ENCODE measurements at places on chromosomes 16 and 17.
A peak's percentile ranks its signal among the peaks of the same experiment; 100 is the strongest.

DNA sequence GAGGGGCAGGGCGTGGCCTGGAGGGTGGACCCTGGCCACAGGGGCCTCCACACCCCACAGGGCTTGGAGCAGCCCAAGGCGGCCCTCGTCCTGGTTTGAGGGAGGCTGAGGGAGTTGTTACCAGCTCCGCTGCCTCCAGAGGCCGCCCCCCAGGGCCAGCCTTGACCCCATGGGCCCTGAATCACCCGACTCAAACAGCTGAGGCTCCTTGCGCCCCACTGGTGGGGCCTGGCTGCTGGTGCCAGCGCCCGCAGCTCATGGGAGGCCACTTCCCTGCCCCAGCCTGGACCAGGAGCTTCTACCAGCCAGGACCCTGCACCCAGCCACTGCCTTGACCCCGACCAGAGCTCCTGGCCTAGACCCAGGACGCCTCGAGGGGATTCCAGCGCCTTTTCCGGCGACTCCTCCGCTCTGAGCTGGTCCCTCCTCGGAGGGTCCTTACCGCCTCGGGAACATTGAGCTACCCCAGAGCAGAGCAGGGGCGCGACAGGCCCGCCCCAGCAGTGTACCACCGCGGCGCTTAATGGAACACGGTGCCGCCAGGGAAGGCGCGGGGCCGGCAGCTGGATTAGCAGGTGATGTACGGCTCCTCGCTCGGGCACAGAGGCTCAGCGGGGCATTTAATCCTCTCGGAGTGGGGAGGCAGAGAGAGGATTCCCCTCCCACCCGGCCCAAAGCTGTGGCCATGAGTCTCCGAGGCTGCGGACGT lies 37.2 kb downstream of the GSE1 start:
- DNase-seq = no peak

DNA sequence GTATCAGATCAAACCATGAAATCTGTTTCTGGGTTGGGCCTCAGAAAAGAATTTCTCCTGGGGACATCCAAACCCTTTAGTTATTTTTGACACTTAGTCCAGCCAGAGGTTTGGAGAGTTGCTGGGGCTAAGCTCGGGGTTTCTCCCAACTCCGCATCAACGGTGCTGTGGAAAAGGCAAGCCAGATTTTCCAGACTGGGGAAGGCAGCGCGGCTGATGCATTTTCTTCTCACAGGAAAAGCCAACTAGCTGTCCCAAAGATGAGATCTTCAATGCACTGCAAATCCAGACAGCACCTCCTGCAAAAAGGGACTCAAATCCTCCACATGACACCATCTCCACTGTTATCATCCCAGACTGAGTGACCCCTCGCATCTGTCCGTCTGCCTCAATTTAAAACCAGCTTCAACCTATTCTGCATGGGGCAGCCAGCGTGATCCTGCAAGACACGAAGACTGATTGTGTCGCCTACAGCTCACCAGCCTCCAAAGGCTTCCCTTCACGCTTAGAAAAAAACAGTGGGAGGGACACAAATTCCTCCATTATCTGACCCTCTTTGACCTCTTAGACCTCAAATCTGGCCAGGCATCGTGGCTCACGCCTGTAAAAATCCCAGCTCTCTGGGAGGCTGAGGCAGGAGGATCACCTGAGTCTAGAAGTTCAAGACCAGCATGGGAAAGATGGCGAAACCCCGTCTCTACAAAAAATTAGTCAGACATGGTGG lies 62.0 kb downstream of the GAS7 start:
- DNase-seq = no peak

- DNase-seq = no peak
Measured at GRCh38 chr16:47309581-47310312, 151.1 kb downstream of the ITFG1 start.

- no peak for DNase-seq
Measured at GRCh38 chr17:43315858-43316521, 82.2 kb upstream of the RNU2-1 start.

DNA sequence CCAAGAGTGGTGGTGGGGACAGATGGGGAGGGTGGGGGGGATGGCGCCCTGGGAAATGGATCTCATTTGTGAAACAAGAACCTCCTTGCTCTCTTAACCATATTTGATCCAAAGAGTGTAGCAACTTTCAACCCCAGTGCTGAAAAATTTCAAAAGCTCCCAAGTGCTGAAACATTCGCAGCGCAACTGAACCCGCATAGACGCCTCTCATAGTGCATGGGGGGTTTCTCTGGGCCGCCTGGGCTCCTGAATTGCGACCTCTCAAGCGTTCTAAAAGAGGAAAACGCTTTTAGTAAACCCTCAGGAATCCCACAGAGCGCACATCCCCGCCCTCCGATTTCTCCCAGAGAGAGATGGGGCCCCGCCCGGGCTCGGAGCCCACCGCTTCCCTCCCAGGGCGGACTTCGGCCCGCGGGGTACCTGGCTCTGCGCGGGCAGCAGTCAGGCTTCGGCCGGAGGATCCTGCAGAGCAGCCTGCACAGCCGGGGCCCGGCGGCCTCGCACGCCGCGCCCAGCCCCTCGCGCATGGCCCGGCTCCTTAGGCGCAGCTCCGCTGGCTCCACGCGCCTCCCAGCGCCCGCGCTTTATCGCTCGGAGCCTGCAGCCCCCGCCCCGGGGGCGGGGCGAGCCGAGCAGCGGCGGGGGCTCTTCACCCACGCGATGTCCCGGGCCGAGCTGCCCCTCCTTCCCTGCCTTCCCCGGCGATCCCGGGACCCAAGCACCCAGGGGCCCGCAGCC lies 7.0 kb downstream of the NOS2 start:
- DNase-seq = no peak

DNA sequence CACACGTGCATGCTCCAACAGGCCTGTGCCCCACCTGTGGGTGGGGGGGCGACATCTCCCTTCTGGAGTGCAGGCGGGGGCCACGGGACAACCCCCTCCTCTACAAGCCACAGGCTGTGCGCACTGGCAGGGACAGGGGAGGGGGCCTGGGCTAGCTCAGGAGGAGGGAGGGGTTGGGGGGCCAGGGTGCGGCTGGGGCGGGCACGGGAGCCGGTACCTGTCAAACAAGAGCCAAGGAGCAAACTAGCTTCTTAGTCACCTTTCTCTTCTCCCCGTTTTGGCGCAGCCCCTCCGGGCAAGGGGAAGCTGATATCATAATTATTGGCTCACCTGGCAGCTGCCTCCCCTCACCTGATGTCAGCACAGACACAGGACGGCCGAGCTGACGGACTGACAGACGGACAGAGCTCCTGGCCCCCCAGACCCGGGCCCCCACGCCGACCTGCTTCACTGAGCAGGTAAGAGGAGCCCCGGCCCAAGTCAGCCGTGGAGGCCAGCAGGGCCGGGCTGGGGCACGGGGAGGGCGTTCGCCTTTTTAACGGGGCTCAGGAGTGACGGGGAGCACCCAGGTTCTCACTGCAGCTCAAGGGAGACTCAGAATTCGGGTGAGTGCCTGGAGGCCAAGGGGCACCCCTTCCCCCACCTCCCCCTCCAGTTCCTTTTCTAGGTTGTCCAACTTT lies at the start of gene FOXN1:
FOXN1 (plus strand) TSS at position 363 of the 680 bp plus-strand sequence. CDS start 17,622 bp downstream, outside the sequence.
- no peak for DNase-seq

GRCh38 chr16:81004646-81005353 lies 1.9 kb downstream of the CMC2 start:
- DNase-seq = peak; percentile 86

- DNase-seq = no peak
Measured at GRCh38 chr16:54362591-54363206, 76.1 kb upstream of the IRX3 start.

DNA sequence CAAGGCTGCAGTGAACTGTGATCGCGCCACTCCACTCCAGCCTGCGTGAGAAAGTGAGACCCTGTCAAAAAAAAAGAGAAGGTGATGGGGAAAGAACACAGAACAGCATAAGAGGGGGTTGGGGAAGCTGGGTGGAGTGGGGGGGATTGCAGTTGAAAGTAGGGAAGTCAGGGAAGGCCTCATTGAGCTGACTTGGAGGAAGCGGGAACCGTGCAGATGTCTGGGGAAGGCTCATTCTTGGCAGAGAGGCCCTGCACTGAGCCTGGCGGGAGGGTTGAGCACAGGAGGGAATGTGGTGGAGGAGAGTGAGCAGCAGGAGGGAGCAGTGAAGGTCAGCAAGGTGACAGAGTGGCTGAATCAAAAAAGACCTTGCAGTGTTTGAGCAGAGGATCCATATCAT lies 26.9 kb downstream of the IL4R start:
- DNase-seq = peak; percentile 17

- DNase-seq = no peak
Measured at GRCh38 chr16:80947708-80948625, 58.7 kb downstream of the CMC2 start.

DNA sequence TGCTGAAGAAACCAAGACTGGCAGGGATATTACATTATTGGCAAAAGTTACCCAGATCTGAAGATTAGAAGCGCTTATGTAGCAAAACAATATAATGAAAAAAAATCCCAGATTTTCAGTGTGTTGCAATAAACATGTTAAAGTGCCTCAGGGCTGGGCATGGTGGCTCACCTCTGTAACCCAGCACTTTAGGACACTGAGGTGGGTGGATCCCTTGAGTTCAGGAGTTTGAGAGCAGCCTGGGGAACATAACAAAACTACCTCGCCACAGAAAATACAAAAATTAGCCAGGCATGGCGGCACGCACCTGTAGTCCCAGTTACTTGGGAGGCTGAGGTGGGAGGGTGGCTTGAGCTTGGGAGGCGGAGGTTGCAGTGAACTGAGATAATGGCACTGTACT lies 6.8 kb downstream of the ZNF207 start:
- no peak for DNase-seq

DNA sequence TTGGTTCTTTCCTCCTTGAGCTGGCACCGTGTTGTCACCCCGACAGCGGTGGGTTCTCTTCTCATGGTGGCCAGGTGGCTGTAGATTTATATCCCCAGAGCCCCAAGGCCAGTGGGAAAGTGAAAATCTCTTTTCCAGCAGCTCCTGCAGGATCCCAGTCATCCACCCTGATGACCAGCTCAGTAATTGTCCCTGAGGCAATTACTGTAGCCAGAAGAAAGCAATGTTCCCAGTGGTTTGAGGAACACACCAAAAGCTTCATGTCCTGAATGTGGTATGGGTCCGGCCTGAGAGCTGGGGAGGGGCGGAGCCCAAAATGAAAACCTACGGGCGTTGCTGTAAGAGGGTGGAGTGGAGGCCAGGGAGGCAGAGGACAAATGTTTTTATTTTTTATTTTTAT lies 69.0 kb downstream of the WSB1 start:
- no peak for DNase-seq

DNA sequence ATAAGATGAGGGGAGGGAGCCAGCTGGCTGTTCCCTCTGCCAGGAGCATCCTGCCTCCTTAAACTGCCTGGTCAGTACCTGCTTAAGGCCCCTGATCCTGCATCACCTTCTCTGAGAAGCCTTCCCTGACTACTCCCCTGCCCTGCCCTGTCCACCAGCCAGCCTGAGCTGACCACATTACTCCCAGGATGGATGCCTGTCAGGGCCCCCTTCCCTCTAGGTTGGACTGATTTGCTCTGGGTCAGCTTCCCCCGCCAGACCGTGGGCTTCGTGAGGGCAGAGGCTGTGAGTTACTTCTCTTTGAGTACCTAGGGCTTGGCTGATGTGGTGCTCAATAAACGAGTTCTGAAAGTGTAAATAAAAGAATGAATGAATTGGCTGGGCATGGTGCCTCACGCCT lies 63.3 kb downstream of the WSB1 start:
- DNase-seq = no peak

- peak; percentile 91 for DNase-seq
Measured at GRCh38 chr16:46658925-46659324, 30.1 kb downstream of the VPS35 start.

DNA sequence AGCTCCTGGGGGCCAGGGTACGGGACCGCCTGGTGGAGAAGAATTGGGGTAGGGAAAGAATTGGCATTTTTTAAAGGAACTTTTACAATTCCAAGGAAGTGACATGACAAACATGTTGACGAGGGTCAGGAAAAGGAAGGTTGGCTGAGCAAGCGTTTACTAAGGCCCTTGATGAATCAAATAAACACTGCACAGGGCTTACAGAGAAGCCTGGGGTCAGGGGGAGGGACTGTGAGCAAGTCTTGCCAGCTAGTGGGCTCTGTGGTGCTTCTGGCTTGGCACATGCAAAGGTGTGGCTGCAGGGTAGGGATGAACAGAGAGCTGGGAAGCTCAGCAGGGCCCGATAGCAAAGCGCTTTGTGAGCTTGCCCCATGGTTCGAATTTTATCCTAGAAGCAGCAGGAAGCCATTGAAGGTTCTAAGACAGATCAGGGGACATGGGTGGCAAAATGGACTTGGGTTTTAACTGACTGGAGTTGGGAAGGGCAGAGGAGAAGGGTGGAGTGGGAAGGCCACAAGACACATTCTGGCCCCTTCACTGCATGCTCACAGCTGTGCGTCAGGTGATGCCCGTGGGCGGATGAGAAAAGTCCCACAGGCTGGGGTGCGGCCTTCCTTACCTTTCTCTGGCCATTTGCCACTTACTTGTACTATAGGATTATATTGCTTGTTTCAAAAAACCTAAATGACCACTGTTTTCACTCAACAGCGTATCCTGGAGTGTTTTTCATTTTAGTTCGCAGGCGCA lies 117.8 kb downstream of the SOCS1 start:
- DNase-seq = no peak

DNA sequence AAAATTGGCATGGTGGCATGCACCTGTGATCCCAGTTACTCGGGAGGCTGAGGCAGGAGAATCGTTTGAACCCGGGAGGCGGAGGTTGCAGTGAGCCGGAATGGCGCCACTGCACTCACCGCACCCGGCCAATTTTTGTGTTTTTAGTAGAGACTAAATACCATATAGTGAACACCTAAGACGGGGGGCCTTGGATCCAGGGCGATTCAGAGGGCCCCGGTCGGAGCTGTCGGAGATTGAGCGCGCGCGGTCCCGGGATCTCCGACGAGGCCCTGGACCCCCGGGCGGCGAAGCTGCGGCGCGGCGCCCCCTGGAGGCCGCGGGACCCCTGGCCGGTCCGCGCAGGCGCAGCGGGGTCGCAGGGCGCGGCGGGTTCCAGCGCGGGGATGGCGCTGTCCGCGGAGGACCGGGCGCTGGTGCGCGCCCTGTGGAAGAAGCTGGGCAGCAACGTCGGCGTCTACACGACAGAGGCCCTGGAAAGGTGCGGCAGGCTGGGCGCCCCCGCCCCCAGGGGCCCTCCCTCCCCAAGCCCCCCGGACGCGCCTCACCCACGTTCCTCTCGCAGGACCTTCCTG lies at the start of gene HBQ1:
HBQ1 (plus strand) TSS at position 359 of the 575 bp plus-strand sequence; CDS start at position 387, 28 bp downstream.
- peak; percentile 44 for DNase-seq

- DNase-seq = peak; percentile 38
Measured at GRCh38 chr16:11386791-11387546, 41.7 kb downstream of the RMI2 start.
